ENCODE measurements at places on chromosomes 5 and 9.

GRCh38 chr9:137296670-137297664 lies 5.1 kb downstream of the NRARP start:
- DNase-seq, result no peak

DNA sequence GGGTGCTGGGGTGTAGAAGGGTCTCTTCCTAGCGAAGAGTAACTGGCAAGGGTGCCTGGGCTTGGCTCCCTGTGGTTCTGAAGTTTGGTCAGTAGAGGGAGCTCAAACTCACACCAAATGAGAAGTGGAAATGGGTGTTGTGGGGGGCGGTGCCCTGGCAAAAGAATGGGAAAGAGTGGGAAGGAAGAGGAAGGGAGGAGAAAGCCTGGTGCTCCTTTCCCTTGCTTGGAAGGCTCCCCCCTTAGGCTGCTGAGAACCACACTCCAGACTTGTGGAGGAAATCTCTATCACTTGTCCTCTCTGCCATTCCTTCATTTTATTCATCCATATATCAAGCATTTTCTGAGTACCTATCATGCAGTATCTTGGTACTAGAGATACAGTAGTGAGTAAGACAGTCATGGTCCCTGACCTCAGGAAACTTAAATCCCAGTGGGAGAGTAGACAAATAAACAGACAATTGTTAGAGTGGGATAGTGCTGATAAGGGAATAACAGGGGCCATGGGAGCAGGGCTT lies 13.0 kb downstream of the SLC4A9 start:
- DNase-seq, result no peak

DNA sequence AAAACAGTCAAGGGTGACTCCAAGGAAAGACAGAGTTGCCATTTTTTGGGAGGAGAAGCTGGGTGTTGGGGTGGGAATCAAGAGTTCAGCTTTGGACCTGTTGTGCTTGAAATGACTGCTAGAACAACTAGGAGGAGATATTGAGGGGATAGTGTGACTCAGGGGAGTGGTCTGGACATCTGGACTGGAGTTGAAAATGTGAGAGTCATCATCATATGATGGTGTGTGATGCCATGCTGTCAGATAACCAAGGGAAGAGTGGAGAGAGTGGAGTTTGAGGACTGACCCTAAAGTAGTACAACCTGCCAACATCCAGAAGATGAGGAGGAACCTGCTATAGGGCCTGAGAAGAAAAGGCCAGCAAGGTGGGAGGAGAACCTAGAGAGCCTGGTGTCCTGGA lies 199.7 kb downstream of the ARHGEF28 start:
- DNase-seq, result no peak

DNA sequence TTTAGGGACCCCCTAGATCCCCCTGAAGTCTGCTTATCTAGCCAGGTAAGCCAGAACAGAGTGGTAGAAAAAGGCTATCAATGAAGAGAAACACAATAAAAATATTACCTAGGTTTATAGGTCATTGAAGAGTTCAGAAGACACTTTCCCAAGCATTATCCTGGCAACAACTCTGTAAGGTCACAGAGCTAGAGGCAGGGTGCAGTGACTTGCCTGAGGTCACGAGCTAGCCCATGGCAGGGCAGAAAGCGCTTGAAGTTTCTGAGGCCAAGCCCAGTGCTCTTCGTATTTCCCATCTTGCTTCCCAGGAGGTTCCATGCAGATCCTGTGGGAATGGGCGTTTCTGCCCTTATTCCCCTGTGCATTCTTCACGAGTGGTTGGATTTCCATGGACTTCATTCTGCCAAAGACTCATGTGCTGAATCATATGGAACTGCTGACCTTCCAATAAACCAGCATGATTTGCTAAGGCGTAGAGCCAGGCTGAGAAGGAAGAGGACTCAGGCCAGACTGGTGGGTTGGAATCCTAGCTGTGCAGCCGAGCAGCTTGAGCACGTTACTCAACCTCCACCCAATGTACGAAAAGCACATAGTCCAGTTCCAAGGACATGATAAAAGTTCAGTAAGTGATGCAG lies 22.1 kb downstream of the TRMO start:
- no peak for DNase-seq

- no peak for DNase-seq
Observed at GRCh38 chr9:114086607-114087006, 8.5 kb upstream of the AMBP start.

DNA sequence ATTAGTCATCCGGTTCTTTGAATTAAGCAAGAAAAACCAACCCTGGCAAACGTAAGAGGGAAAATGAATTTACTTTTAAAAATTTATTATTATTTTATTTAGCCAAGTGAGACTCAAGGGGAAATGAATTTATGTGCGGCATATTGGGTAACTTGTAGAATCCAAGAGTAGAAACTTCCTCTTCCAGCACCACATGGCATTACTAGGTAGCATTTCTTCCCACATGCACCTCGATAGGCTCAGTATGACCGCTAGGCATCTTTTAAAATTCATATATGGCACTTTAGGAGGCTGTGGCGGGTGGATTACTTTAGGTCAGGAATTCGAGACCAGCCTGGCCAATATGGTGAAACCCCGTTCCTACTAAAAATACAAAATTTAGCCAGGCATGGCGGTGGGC lies 17.6 kb upstream of the MYO10 start:
- no peak for DNase-seq

DNA sequence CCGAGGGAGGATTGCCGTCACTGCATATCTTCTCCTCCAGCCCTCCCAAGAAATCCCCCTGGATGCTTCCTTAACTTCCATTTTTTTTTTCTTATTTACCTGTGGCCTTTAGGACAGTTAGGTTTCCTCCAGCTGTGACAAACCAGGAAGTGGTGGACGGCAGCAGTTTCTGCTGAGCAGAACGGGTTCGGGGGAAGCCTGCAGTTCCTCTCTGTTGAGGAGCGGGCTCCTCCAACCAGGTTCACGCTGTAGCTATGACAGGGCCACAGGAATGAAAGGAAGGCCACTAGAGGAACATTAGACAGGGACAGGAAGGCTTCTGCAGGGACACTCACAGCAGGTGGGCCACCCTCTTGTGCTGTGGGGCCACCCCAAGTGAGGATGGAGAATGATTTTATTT lies 76.7 kb upstream of the SYK start:
- no peak for DNase-seq

DNA sequence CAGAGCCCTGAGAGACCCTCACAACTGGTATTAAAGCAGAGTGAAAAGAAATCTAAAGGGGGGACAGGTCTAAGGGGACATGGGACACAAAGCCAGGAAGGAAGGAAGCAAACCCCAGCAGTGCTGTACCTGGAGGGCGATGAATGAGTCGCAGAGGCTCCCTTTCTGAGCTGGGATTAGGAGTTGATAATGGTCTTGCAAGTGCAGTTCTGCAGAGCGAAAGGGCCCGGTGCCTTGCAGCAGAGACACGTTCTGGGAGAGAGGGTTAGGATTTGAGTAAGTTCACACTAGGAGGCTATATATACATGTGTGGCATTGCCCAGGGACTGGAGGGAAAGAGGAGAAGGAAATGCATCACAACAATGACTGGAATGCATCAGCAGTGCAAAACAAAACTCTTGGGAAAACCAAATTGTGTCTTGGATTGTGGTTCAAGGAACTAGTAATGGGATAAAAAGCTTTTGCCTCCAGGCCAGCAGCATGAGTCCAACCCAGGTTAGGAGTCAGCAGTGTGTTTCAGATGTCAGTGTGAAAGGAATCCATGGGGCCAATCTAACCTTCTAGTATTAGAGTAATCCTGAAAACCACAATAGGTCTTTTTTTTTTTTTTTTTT lies 38.8 kb upstream of the LIFR start:
- no peak for DNase-seq

DNA sequence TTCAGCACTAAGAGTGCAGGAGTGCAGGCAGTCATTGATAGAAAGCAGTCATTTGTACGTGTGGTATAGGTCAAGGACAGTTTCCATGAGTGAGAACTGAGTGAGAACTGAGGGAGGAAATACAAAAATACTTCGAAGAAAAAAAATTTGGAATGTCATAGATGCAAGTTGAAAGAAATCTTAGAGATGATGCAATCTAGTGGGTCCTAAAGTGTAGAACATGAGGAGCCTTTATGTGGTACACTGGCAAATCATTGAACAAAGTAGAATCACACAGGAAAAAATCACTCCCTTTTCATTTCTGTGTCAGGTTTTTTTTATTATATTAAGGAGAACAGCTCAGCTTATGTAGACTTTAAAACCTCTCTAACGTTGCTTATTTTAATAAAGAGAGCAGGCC lies 26.4 kb upstream of the SLC1A1 start:
- no peak for DNase-seq

DNA sequence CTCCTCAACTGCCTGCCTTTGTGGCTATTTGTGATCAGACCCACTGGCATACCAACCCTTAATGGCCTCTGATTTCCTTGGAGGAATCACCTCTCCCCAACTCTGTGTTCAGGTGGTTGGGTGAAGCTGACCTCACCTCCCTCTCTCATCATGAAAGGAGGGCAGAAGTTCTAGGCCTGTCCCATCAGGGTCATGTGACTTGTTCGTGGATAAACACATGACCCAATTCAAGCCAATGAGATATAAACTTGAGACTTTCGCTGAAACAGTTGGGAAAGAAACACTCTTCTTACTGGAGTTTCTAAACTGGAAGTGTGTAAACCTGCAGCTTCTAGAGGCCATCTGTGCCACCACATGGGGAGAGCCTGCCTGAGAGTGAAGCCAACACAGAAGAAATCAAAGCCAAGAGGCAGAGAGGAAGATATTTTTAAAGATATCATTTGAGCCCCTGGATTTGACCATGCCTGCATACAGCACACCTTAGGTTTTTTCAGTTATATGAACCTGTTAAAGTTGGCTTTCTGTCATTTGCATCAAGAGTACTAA lies 5.8 kb downstream of the GABBR2 start:
- DNase-seq, result no peak

- no peak for DNase-seq
Observed at GRCh38 chr5:150777685-150778084, 872 bp upstream of the SMIM3 start.

- no peak for DNase-seq
Observed at GRCh38 chr5:3509290-3509689, 86.3 kb upstream of the IRX1 start.

GRCh38 chr5:58060996-58061395 lies 398.9 kb downstream of the PLK2 start:
- no peak for DNase-seq

- no peak for DNase-seq
Observed at GRCh38 chr5:168929656-168930055, 350.5 kb upstream of the PANK3 start.

DNA sequence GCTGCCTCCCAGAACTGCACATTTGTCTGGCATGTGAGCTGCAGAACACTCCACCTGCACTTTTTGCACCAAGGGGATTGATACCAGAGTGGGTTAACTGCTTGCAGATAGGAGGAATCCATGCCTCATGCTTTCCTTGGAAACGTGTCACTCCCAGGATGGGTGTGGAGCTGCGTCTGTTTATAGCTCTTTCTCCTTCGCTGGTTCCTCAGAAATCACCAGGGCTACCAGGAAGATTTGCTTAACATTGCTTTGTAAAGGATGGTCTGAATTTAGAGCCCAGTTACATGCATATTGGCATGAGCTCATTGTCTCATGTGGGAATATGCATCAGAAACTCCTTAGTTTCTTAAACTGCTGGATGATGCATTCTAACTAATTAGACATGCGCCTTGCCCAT lies 234.6 kb downstream of the GADD45G start:
- DNase-seq, result no peak

GRCh38 chr9:107740088-107740980 lies 250.8 kb upstream of the KLF4 start:
- DNase-seq, result no peak

- DNase-seq, result no peak
Observed at GRCh38 chr5:3331819-3332218, 263.8 kb upstream of the IRX1 start.

DNA sequence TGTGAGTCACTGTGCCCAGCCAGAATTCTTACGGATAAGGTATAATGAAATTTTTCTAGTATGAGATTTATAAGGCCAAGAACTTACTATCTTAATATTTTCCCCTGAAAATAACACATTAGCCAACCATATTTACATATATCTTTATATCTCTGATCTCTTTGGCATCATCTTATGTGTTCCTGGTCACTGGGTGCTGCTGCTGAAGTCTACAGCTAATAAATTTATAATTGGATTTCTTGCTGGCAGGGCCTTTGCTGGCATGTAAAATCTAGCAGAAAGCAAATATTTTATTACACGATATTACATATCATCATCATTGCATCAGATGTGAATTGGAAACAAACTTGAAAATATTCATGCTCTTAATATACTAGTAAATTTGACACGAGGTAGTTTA lies 590.7 kb downstream of the ANXA1 start:
- no peak for DNase-seq

- no peak for DNase-seq
Observed at GRCh38 chr9:121185178-121185745, 16.4 kb downstream of the RAB14 start.

- no peak for DNase-seq
Observed at GRCh38 chr5:172749076-172749475, 21.9 kb downstream of the DUSP1 start.

GRCh38 chr9:78296201-78296892 lies 578 bp upstream of the PSAT1 start:
- DNase-seq, result no peak

DNA sequence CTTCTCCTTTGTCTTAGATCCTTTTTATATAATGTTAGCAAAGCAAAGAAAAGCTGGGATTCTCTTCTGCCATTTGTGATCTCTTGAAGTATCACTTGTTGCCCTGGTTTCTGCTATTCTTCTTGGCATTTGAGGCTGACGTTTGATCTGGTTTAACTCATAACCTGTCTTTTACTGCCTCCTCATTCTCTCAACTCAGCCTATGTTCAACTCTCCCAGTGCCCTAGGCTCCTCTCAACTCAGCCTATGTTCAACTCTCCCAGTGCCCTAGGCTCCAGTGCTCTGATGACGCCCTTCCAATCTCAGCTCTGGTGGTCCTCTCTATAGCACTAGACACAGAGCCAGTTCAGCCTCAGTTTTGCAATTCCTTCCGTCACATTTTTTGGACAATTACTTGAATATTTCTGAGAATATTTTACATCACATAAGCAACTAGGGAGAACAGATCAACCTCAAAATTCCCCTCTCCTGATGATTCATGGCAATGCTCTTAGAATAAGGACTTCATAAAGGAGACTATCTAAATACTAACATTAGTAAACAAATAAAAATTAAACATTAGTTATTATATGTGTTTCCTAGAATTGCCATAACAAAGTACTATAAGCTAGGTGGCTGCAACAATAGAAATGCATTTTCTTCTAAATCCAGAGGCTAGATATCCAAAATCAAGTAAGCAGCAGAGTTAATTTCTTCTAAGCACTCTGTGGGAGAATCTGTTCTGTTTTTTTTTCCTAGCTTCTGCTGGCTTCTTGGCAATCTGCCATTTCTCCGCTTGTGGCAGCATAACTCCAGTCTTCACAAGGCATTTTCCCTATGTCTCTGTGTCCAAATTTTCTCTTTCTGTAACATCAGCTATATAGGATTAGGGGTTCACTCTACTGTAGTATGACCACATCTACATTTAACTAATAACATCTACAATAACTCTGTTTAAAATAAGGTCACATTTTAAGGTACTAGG lies 662.1 kb upstream of the FTMT start:
- DNase-seq, result no peak

DNA sequence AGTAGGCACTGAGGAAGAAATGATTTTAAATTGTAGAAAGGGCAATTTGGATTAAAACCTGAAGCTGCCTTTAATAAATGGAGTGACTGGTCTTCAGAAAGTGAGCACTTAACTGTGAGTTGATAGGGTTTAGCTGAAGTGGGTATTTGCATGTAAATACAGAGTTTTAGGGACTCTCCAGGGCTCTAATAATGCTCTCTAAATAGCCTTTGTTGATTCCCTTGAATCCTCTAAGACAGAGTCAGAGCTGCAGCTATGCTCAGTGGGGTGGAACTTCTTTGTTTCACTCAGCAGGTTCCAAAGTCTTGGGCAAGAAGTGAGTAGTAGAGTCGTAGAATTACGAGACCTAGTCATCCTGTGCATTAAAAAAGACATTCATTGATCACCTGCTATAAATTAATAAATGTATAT lies 21.4 kb downstream of the GLRA1 start:
- no peak for DNase-seq

Measured in activated CD8-positive, alpha-beta memory T cell treated with anti-CD3 and anti-CD28 coated beads for 48 hours (primary cell).